ENCODE measurements at places on chromosomes 6 and 20.

DNA sequence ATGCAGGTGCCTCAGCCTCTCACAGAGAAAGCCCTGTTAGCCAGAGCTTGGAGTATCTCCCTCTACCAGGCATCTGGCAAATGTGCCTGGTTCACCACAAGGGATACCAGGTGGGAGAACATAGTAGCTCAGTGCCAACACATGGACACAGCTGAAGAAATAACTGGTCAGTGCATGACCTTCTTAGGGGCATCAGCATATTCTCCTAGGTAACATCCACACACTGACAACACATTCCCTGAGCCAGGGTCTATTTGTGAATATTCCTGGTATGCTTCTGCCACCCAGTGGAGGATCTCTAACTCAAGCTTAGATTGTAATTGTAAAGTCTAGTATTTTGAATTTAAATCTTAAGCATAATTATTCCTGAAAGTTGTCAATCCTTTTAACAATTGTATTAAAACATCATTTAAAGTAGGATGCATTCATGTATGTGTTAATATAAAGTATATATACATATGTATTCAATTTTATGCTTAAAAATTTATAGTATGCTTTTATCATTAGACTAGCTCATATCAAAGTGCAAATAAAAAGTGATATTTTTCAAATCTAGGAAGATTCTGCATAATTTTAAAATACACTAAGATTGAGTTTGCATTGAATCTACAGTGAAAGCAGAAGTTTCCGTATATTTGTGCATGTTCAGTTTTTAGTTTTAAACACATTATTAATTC is 45.3 kb upstream of the COL21A1 start:
- DNase-seq: peak; percentile 20

- DNase-seq: no peak
Observed at GRCh38 chr20:24016607-24017457, 28.3 kb upstream of the GGTLC1 start.

DNA sequence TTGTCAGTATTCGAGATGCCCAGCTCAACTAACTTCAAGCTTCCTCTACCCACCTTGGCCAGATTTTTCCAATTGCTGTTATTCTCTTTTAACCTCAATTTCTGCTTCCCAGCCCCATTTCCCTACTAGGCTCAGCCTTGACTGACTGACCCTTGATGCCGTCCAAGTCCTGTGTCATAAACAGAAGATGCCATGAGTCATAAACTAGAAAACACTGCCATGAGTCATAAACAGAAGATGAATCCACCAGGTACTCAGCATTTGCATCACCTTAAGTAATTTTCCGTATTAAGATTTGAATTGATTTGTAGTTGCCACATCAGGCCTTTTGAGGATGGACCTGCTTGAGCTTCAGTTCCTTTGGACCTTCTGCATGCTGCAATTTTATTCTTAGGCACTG is 123.8 kb downstream of the FAM83B start:
- no peak for DNase-seq

DNA sequence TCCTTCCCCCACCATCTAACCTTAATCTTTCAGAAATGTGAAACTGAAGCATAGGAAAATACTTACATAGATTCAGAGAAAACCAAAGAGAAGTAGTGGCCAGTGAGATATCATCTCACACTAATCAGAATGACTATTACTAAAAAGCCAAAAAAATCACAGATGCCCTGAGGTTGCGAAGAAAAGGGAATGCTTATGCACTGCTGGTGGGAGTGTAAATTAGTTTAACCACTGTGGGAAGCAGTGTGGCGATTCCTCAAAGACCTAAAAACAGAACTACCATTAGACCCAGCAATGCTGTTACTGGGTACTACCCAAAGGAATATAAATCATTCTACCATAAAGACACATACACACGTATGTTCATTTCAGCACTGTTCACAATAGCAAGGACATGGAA is 9.2 kb upstream of the PREX1 start:
- no peak for DNase-seq

GRCh38 chr6:95593025-95593424 is 15.7 kb downstream of the MANEA start:
- no peak for DNase-seq

DNA sequence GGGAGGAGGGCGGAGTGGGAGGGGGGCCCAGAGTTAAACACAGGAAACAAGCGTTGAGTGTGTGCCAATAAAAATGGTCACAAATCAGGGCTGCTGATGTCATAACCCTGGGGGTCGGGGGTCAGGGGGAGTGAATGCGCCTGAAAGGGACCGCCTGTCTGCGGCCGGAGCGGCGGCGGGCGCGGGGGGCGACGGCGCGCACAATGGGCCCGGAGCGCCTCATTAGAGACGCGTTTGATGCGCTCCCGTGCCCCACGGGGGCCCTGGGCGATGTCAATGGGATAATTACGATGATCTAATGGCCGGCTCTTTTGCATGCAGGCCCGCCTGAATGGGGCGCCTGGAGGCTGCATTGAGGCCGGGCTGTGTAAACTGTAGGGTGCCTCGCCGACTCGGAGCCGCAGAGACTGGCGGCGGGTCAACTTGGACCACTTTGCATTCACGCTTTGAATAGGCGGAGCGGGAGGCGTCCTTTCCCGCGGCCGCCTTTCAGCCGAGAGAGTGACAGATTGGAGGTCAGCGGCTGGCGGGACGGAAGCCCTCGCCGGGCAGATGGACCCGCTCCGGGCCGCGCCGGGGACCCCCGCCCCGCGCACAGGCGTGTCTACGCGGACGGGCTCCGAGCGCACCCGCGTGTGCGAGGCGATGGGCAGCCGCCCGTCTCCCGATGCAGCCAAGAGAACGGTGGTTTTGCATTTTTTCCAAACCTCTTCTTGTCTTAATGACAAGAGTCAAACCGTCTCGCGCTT is 296.1 kb downstream of the TFAP2C start:
- DNase-seq: no peak

DNA sequence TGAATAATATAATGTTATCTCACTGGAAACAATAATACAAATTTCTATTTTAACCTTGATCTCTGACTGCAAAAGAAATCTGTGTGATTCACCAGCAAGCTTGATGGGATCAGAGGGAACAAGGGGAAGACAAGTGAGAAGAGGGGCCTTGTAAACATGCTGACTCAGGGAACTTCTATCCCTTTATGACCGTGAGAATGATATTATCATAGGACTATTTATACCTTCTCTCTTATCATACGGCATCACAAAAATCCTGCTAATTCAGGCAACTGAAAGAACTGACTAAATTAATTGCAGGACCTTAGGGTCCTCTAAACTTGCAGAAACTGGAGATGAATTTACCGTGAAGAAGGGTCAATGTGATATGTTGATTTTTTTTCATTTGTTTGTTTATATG is 173.3 kb downstream of the PTPRK start:
- no peak for DNase-seq

DNA sequence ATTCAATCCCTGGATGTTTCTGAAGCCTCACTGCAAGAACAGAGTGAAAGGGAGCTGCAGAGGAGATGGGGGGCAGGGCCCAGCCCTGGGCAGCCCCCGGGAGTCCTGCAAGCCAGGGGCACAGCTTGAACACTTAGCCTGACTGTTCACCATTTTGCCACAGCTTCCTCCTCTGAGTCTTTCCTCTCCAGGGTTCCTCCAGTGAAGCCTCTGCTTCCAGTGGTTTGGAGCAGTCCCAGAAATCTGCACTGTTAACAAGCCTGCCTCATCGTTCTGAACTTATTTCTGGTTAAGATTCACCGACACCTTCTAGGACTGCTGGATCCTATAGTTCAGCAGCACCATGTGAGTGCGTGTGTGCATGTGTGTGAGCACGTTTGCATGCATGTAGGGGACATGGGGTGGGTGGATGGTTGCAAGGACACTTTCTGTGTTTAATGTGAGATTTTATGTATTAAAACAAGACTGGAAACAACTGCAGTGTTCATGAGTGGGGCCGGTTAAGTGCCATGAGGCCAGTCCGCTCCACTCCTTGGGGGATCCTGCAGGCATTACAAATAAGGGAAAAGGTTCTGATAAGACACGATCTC is 24.6 kb downstream of the CEBPB start:
- no peak for DNase-seq

DNA sequence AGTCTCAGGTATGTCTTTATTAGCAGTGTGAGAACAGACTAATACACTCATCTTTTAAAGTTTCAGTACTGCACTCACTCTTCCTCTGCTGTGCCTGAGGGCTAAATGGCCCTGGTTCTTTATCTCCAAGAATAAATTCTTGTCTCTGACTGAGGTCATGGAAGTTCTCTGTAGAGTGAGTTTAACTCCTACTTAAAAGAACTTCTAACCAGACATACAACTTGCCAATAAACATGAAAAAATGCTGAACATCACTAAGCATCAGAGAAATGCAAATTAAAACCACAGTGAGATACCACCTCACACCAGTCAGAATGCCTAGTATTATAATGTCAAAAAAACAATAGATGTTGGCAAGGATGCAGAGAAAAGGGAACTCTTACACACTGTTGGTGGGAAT is 73.6 kb downstream of the ADAT2 start:
- peak; percentile 7 for DNase-seq

DNA sequence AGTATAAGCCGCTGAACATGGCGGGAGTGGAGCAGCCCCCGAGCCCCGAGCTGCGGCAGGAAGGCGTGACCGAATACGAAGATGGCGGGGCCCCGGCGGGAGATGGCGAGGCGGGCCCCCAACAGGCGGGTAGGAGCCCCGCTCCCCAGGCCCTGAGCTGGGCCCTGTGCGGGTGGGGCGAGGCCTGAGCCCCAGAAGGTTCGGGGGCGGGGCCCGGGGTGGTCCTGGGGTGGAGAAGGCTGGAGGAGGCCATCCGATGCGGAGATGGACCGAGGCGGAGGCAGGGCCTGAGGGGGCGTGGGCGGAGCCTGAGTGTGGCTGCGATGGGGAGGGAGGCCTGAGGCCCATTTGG is 7.1 kb downstream of the L3MBTL1 start:
- DNase-seq: no peak

DNA sequence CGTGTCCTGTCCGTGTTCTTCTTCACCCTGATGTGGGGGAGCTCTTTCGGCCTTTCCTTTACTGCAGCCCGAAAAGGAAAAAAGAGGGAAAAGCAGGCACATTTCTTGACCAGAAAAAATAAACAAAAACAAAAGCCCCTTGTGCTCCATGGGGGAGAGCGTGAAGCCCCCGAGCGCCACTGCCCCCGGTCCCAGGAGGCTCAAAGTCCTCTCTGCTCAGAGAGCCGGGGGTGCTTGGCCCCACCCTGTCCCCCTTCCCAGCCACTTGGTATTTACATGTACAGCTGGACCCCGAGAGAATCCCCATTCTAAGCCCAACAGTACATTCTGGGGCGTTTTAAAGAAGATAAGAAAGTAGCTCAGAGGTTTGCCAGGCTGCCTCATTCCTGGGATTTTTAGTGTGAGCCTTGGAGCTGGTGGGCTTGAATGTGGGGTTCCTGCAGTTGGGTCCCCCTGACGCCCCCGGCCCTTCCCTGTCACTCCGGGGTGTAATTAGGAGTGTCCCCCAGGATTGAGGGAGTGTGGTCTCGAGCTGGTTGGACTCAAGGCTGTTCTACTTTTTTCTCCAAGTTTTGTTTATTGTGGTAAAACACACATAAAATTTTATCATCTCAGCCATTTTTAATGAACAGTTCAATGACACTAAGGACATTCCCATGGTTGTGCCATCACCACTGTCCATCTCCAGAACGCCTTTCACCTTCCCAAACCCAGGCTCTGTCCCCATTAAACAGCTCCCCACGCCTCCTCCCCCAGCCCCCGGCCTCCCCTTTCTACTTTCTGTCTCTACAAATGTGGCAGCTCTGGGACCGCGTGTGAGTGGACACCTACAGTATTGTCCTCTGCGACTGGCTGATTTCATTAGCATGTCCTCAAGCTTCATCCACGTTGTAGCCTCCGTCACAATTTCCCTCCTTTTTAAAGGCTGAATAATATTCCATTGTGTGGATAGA is 55.7 kb upstream of the BHLHE23 start:
- DNase-seq: no peak

DNA sequence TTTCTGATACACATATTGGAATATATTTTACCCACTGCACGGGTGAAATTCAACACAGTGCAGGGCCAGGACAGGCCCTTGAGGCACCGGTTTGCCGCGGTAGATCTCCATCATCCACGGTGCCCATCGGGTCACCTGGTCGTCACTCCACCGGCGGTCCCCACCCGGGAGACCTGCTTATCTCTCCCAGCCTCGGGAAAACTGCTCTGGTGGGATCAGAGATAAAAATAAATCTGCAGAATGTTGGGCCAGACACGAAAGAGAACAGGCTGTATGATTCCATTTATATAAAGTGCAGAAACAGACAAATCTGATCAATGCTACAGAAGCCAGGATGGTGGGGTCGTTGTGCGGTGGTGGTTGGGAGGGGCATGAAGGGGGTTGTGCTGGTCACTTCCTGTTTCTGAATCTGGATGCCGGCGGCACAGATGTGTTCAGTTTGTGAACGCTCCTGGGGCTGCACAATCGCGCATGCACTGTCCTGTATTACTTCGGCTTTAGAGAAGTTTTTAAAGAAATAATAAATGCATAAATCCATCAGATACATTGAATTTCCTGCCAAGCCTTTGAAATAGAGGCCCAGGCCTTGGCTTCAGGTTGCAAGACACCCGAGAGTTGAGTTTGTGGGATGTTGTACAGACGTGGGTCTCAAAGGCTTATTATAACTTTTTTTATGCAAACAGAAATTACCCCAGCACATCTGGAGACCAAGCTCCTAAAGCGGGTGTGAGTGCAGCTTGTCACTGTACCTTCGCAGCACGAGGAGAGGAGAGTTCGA is 54.3 kb downstream of the ANKRD60 start:
- DNase-seq: no peak

DNA sequence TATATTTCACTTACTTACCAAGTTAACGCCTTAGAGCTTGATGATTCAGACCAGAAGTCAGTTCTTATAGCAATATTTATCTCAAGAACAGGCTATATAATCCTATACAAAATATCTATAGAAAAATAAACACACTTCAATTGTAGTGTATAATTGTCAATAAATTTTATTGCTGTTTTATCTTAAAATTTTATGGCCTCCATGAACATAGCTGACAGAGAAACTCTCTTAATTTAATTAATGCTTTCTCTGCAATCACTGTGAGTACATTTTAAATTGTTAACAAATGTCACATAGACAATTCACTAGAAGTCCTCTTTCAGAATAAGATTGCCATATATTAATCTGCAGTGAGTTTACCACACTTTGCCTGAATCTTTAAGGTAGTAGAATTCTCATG is 178.6 kb downstream of the RFPL4B start:
- DNase-seq: no peak

DNA sequence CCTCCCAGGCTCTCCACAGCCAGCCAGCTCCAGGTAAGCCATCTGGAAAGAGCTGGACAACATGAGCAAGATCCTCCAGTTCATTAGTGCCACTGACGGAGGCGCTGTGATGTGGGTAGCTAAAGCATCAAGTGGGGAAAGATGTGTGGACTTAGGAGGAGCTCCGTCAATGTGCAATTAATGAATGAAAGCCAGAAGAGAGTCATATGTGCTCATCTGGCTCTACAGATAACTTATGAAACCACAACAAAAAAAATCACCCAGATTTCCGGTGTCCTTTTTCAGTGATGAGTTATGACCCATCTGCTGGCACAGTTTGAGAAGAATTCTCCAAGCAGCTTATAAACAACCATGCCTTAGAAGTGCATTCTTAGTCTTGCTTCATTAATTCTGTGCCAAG is 311.7 kb upstream of the PLCB4 start:
- DNase-seq: peak; percentile 82

- no peak for DNase-seq
Observed at GRCh38 chr6:36838896-36839748, at the start of gene CPNE5. Gene CPNE5, minus strand, starts transcription at chr6:36839444. Its CDS starts 67 bp downstream, at chr6:36839377.
